ENCODE measurements at places on chromosomes 4 and X.

DNA sequence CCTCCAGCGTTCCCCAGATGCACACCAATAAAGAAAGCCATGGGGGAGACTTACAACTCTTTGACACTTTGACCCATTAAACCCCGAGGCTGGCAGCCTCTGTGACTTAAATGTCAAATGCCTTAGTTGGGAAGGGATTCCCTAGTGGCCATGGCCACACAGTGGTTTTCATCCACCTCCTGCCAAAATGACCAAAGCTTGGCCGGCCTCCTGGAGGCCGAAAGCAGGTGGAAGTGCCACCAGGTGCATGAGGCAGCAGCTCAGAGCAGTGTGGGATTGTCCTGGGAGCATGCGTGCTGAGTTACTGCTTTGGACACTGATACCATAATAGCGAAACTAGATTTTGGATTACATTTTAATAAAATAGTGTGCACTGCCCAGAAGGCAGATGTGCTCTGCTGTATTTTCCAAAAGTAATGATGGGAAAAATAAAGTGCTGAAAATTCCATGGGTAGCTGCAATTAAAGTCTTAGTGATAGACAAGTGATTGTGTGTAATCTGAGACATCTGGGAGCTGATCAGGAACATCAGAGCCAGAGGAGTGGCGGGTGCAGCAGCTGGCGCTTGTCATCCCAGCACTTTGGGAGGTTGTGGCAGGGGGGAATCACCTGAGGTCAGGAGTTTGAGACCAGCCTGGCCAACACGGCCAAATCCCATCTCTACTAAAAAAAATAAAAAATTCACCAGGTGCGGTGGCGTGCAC lies 39.8 kb upstream of the TADA2B start:
- no peak for DNase-seq

- DNase-seq: no peak
Measured at GRCh38 chrX:133544778-133545177, 129.5 kb upstream of the GPC4 start.

- DNase-seq: no peak
Measured at GRCh38 chr4:123916821-123917220, 520.2 kb downstream of the SPRY1 start.

GRCh38 chr4:105184316-105184980 lies 37.8 kb downstream of the TET2 start:
- no peak for DNase-seq

DNA sequence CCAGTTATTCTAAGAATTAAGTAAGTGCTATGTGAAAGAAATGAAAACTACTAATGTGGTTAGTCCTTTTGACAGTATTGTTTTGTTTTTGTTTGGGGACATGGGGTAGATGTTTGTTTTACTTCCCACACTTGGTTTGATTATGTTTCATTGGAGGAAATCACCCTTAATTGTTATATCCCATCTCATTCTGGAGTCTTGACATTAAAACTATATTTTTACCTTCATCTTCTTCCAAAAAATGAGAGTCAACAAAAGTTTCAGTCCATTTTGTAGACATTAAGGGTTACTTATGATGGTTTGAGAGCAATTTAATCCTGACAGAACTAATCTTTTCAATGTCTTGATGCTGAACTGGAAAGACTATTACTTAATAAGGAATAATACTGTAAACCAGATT lies 108.7 kb downstream of the GPC3 start:
- DNase-seq: no peak

DNA sequence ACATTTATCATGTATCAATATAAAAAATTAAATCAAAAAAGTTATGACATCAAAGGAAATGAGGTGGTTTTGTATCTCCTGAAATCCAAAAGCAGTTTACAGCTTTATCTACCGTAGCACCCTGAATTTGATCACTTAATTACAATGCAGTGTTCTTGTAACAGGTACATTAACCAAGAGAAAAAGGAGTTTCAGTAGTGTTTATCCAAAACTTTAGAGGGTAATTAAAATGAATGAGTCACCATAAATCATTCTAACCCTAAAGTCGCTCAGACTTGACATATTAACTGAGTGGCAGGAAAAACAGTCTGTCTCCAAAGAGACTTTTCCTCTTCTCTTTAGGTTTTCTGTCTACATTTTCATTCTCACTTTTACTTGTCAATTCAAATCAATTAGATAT lies 907.6 kb upstream of the EPHA5 start:
- DNase-seq: no peak

DNA sequence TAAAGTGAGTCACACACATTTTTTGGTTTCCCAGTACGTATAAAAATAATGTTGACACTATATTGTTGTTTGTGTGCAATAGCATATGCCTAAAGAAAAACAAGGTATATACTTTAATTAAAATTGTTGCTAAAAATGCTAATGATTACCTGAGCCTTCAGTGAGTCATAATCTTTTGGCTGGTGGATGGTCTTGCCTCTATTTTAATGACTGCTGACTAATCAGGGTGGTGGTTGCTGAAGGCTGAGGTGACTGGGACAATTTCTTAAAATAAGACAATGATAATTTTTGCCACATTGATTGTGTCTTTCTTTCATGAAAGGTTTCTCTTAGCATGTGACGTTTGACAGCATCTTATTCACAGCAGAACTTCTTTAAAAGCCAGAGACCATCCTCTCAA lies 21.0 kb upstream of the ANXA10 start:
- DNase-seq: no peak

GRCh38 chrX:102745857-102746584 lies 25.5 kb downstream of the GPRASP3 start:
- no peak for DNase-seq

GRCh38 chr4:73021634-73022033 lies 47.9 kb downstream of the COX18 start:
- no peak for DNase-seq

DNA sequence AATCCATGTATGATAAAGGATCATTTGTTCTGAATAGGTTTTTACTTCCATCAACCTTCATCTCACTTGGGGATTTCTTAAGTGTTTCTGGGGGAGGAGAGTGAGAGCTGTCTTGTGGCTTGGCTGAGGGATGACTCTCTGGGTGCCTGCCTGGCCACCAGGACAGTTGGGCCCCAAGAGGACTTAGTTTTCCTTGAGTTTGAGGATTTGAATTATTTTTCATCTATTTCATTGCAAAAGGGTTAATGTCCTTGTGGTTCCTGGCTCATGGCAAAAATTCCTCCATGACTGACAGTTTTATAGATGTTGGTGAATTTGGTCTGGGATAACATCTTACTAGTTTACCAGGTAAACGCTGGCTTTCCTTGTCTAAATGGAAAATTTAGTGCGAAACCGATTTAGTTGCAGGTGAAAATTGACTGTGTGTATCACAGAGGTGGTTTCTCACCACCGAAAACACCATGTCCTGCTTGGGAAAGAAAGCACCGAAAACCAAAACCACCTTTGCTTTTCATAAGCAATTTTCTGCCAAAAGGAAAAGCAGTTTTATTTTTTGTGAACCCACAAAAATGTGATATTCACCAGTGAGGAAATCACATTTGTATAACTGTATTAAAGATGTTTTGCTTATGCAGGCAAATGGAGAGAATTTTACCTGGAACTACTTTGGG lies 331.3 kb upstream of the SFRP2 start:
- DNase-seq: no peak

DNA sequence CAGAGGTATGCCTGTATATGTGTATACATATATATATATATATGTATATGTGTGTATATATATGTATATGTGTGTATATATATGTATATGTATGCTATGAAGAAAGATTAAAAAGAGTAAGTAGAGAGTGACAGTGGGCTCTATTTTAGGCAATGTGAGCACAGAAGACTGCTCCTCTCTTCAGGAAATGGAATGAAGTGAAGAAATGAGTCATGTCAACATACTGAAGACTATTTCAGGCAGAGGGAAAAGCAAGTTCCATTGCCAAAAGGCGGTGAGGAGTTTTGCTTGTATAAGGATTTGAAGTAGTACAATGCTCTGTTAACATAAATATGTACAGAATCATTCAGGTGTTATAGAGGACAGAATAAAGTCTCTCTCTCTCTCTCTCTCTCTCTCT lies 773.2 kb upstream of the FTHL17 start:
- no peak for DNase-seq

GRCh38 chrX:3450881-3451570 lies 104.6 kb upstream of the MXRA5 start:
- DNase-seq: no peak

GRCh38 chr4:184854673-184855072 lies 28.9 kb upstream of the ACSL1 start:
- no peak for DNase-seq

DNA sequence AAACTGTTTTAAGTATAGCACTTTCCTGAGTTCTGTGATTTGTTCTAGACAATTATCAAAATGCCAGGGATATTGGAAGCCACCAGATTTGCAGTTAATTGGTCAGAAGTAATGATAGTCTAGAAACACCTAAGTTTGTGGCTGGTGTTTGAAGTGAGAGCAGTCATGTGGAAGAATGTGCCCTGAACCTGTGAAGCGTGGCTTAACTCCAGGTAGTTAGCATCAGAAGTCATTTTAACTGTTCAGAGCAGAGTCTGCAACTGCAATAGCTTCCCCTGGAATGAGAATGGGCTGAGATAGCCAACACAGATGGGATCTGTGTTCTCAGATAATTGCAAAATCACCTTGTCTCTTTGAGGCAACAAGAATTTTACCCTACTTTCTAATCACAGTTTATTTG lies 255.1 kb upstream of the GK2 start:
- DNase-seq: no peak

GRCh38 chr4:130395871-130396270 lies 1299.9 kb downstream of the C4orf33 start:
- no peak for DNase-seq

GRCh38 chrX:19849464-19850080 lies 37.8 kb downstream of the SH3KBP1 start:
- DNase-seq: no peak

- no peak for DNase-seq
Measured at GRCh38 chr4:128751354-128751753, 58.1 kb upstream of the JADE1 start.

DNA sequence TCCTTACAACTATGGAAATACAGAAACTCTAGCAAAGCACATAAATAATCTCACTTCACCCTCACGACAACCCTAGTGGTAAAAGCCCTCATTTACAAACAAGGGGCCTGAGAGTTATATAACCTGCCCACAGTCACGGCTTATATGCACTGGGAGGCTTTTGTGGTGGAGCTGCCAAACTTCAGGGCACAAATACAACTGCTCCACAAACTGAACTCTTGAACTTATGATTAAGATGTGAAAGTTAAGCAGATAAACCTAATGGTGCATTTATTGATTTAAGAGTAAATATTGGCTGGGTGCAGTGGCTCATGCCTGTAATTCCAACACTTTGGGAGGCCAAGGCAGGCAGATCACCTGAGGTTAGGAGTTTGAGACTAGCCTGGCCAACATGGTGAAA lies 19.0 kb downstream of the SLC2A9 start:
- DNase-seq: no peak

DNA sequence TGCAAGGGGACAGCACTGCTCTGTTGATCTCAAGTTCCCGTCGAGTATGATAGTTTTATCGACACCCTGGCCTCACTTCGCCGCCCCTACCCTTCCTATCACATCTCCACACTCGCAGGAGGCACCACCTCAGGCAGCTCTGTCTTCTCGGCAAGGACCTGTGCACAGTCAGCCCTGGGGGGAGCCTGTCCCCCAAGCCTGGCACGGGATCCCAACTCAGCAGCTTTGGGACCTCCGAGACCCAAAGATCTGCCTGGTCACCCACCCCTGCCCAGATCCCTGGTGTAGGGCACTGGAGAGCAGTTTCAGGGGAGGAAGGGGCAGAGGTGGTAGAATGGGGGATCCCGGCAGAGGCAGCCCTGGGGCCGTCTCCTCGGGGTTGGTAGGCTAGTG lies 18.0 kb upstream of the UBA1 start:
- DNase-seq: no peak

DNA sequence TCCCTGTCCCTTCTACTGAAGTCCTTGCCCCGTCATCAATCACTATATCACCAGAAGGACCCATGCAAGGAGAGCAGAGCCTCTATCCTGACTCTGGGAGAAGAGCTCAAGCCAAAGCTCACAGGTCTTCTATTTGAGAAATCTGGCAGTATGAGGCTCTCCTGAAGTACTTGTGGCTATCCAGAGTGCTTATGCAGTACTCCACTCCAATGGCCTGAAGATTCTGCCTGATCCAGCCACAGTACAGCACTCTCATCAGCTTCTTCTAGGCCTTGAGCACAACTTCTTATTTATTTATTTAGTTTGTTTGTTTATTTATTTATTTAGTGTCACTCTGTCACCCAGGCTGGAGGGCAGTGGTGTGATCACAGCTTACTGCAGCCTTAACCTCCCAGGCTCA lies 13.0 kb downstream of the USP26 start:
- DNase-seq: no peak

- no peak for DNase-seq
Measured at GRCh38 chrX:128664211-128664610, 612.0 kb upstream of the ACTRT1 start.

GRCh38 chrX:9611436-9612145 lies 146.7 kb downstream of the TBL1X start:
- no peak for DNase-seq

GRCh38 chr4:1706358-1706757 lies 5.8 kb downstream of the SLBP start:
- DNase-seq: no peak

- no peak for DNase-seq
Measured at GRCh38 chr4:88012647-88013046, 5.2 kb downstream of the PKD2 start.

DNA sequence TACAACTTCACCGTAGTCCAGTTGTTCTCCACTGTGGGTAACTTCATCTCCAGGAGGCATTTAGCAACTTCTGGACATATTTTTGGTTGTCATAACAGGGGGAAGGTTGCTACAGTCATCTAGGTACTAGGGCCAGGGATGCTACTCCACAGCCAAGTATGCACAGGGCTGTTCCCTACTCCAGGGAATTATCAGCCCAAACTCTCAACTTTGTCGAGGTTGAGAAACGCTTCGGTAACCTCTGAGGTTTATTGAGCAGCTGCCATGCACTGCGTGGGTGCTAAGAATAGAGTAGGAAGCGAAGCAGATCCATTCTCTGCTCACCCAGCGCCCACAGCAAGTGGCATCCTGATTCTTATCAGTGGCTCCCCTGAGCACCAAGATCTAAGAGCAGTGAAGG lies 8.2 kb downstream of the FGFBP1 start:
- no peak for DNase-seq

DNA sequence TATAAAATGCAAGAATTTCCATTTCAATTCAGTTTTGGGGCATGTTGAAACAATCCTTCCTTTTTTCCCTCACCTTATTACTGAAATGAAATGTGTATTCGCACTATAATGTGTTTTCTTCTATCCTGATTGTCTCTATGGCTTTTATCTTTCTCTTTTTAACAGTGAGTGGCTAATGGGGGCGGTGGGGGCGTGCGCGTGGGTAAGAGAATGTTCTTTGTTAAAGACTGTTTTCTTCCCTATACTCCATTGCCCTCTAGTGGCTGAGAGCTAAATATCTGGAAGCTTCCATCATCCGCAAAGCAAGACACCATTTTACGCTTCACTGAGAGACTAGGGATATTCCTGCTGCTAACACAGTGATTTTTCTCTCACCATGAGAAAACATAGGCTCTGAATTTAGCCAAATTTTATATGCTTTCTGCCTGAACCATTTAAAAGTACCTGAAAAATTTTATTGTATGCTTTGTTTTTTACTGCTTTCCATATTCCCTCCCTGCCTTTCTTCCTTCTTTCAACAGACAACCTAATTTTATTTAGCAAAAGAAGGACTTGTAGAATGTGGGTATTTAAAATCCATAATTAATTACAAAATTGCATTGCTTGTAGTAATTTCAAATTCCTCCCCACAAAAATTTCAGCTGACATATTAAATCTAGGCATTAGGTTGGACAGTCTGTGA lies 194.0 kb downstream of the GASK1B start:
- no peak for DNase-seq

GRCh38 chr4:163269869-163270268 lies 62.5 kb downstream of the NPY1R start:
- DNase-seq: no peak

GRCh38 chr4:68299492-68300457 lies 50.1 kb downstream of the YTHDC1 start:
- DNase-seq: no peak
